DMS153 (cell line): ENCODE measurements at places on chromosomes 4 and X.

DNA sequence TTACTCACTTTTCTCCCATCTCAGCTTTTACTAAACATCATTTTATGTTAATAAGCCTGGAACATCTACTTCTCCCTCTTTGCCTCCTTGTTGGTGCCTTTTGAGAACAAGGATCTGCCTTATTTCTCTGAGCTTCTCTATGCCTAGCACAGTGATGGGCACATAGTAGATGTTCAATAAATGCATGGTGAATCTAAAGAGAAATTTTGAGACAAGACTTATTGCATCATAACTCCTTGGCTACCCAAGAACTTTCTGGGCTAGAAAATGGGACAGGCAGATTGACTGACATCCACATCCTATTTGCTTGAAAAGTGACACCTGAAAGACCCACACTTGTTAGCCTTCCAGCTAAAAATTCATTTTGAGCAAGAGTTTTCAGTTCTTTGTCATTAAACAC, 87.2 kb upstream of the TFDP3 start:
- no peak for DNase-seq

GRCh38 chrX:111779582-111779981, 96.4 kb upstream of the TRPC5OS start:
- DNase-seq, result no peak

GRCh38 chr4:86685401-86685800, 91.3 kb downstream of the PTPN13 start:
- peak; percentile 3 for DNase-seq

- no peak for DNase-seq
Measured at GRCh38 chr4:152424396-152424795, 111.5 kb downstream of the FBXW7 start.

DNA sequence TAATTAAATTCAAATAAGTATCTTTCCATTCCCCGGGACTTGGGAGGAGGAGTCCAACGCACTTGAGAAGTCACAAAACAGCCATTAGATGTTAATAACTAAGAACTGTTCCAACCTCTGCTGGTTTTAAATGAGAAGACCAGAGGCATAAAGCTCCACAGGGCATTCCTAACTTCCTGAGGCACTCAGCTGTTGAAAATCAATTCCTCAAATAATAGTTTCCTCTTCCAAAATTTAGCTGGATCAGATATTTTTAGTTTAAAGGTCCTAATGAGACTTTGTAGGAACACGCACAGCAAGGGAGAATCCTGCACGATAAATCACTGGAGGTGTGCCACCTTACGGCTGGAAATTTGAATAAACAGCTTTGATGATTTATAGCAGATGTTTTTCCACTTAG, 504.3 kb upstream of the ZFP42 start:
- DNase-seq, result no peak

DNA sequence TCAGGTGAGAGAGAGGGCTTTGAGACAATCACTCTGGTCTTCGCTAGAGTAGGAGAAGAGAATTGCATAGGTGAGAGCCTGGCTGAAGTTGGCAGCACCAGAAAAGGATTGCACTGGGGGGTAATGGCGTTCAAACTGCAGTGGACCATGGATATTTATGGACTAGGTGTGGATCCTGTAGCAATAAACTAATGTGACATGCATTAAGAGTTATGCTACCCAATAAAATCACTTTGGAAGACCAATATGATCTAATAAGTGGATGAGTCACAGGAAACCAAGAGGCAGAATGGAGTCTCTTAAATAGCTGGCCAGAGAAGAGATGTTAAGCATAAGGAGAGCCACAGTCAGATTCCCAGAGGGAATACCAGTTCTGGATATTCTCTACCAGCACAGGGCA, 259.8 kb downstream of the FBXO8 start:
- DNase-seq, result no peak

GRCh38 chr4:135240796-135241195, 1039.2 kb upstream of the PABPC4L start:
- DNase-seq, result no peak

DNA sequence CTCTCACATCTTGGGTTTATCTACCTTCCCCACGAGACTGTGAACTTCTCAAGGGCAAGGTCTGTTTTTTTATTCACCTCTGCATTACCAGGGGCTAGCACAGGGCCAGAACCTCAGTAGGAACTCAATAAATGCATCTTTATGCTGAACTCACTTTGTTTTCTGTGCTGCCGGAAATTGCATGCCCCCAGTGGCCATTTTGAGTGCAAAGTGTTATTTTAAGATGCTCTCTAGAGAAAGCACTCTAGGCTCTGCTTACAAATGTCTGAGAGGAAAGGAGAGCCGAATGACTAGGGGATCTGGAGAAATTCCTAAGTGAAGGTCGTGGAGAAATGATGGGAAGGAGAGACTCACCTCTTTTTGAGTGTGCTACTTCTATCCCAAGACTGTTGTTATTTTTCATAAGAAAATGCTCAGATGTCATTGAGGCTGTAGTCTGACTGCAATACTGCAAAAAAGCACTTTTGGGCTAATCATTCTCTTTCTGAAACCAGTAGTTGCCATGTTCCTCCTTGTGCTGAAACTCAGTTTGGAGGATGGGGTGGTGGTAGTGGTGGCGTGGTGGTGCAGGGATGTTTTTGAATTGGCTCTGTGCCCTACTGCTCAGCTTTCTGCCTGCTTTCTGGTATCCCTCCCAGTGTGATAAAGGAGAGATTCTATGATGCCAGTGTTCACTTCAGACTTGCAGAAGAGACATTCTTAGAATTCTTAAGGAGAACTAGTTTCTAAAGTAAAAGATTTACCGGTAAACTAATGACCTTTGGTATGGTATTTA, 41.3 kb downstream of the DOCK11 start:
- DNase-seq, result no peak

- no peak for DNase-seq
Measured at GRCh38 chr4:169859366-169860216, 101.8 kb upstream of the HPF1 start.

DNA sequence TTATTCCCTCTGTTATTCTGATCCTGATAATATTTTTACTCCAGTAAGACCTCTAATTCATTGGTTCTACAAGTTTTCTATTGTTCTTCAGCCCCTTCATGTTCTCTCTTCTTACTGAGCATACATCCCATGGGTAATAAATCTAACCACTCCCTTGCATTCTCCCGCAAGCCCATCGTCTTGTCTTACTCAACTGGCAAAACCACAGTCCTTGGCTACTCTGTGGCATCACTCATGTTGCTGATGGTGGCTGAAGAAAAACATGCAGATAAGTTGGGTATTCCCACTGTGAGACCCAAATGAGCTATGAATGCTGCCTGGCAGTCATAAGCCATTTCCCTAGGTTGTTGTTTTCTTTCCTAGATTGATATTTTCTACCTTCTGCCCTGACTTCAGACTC, 402.2 kb upstream of the AADAT start:
- DNase-seq, result no peak

DNA sequence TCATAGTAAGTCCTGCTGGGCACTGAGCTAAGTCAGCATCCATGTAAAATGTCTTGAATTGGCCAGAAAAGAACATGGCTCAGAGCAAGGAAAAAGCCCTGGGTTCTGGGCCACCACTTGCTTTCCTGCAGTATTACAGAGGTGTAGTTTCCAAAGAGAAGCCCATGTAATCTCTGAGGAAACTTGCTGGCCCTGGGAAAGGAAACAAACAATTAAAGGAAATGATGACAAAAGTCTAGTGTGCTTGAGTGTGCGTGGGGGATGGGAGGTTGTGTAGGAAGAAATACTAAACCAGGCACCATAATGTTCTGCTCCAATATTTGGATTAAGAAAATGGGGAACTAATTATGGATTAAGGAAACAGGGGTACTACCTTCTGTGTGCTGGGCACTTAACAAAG, 39.5 kb upstream of the SMIM10L2A start:
- no peak for DNase-seq

- no peak for DNase-seq
Measured at GRCh38 chrX:30568136-30568535, 9.4 kb downstream of the TASL start.

DNA sequence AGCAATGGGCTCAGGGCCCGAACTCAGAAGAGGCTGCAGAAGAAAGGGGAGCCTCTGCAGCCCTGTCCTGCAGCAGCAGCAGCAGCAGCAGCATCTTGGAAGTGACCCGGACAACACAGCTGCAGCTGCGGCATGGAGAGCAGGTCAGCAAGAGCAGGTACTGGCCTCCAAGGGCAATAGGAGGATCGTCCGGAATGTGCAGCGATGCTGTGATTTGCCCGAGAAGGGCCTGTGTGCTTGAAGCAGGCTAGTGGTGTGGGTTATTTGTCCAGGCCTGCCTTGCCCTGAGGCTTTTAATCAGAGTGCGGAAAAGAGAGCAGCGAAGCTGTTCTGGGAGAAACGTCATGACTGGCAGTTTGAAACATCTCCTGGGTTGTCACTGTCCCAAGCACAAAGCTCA, 126.0 kb downstream of the F11 start:
- DNase-seq, result no peak

- no peak for DNase-seq
Measured at GRCh38 chr4:66653937-66654336, 891.4 kb downstream of the CENPC start.

DNA sequence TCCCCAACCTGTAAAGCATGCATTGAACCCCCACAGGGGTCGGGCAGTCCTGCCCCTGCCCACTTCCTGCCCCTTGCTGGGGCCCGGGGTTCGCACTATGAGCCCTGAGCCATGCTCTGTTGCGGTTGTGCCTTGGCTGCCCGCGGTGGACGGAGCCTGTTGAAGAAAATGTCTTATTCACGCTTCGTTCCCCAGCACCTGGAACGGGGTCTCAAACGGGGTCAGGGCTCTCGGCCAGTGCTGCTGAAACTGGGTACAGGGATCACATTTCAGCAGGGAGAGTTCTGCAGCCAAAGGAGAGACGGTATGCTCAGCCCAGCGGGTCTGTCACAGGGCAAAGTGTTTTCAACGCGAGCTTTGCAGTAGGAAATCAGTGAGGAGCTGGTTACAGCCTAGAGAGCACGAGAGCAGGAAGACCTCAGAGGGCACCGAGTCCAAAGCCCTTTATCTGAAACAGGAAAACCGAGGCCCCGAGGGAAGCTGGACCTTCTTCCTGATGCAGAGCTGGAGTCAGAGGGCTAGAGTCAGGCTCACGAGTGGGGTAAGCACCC, 46.3 kb upstream of the AFAP1 start:
- DNase-seq, result no peak

DNA sequence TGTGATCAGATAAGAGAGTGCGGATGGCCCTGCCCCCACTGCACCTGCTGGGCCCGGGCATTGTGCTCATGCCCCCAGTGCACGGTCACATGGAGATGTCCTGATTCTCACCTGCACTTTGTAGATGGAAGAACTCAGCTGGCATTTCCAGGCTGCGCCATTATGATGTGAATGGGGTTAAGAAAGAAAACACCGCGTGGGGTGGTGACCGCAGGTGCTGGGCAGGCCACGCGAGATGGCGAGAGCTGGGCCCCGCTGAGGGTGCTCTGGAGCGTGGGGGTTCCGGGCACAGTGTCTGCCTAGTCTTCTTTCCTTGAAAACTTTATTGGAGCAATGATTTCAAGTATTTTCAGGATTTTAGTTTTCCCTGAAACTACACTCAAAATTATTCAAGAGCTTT, 17.8 kb upstream of the HGFAC start:
- DNase-seq, result no peak

GRCh38 chrX:131762802-131763234, 218.9 kb downstream of the OR13H1 start:
- DNase-seq, result no peak

GRCh38 chrX:150298841-150299551, 64.1 kb upstream of the MAMLD1 start:
- no peak for DNase-seq
